DMS 273 treated with DMSO at 0.1 percent for 48 hours (cell line): ENCODE measurements at places on chromosomes 2 and 18.

GRCh38 chr2:26564121-26564644 is 77.0 kb downstream of the CIB4 start:
- no peak for DNase-seq

- no peak for DNase-seq
Observed at GRCh38 chr2:65918760-65919187, 486.4 kb upstream of the SPRED2 start.

- DNase-seq = no peak
Observed at GRCh38 chr2:145350011-145350410, 830.1 kb upstream of the ZEB2 start.

GRCh38 chr2:34107811-34108210 is 508.7 kb upstream of the FAM98A start:
- DNase-seq = no peak

GRCh38 chr2:6506361-6506794 is 359.3 kb downstream of the CMPK2 start:
- no peak for DNase-seq

- DNase-seq = no peak
Observed at GRCh38 chr2:214100488-214100887, 310.4 kb upstream of the VWC2L start.

- no peak for DNase-seq
Observed at GRCh38 chr2:201156036-201156435, 26.9 kb upstream of the CASP10 start.

DNA sequence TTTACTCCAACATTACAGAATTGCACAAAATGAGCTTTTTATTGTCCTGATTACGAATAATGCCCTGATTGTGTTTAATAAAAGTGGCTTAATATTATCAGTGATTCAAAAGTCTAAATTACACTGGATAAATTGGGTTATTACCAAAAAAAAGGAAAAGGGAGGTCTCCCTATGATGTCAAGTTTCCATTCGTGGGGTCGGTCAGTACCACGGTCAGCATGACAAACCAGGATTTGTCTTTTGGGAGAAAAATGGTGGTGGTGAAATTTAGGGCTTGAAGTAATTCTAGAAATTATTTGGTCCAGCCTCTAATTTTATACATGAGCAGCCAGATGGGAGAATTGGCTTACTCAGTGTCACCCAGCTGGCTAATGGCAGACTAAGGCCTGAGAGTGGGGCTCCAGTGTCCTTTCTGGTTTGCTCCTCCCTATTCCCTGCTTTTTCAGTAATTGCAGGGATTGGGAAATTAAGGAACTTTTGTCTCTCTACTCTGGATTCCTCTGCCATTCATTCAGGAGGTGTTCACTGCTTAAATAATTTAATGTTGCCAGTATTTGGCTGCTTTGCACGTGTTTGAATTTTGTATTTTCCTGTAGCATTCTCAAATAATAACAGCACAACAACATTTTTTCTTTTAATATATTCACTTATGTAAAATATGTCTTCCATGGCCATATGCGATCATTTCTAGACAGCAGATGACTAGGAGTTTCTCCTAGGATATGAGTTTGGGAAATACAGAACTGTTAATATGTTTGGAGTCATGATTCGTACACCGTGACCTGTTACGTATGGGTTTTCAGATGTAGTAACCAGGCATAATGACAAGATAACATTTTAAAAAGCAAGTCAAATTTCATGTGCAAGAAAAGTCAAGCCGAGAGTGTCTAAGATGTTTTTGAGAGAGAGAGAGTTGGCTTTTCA is 128.9 kb upstream of the NOSTRIN start:
- DNase-seq = peak; percentile 18

GRCh38 chr18:22183698-22184170 is 14.3 kb downstream of the GATA6 start:
- DNase-seq = no peak

DNA sequence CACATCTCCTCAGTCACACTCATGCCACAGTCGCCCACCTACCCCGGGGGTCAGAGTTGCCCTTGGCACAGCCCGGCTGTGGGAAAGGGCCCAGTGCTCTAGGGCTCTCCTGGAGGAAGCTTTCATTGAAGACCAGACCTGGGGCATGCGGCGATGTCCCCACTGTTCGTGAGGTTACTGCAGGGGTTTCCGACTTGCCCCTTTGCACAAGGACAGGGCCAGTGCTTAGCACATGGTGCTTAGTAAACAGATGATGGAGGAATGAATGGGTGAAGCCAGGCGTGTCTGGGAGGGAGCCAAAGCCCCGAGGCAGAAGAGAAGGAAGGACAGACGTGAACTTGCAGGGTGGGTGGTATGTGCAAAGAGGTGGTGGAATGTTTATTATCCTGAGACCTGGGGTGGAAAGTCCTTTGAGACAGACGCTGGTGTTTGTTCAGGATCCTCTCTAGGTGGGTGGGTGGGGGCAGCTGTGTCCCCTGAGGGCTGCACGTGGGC is 205.9 kb upstream of the ARL4C start:
- DNase-seq = no peak

GRCh38 chr2:73262108-73262651 is 22.1 kb downstream of the FBXO41 start:
- no peak for DNase-seq

GRCh38 chr18:44107187-44107586 is 573.5 kb upstream of the SETBP1 start:
- no peak for DNase-seq
